ENCODE measurements at places on chromosomes 13 and 19.

- DNase-seq = no peak
These were observed 29.4 kb upstream of the NDFIP2 start for GRCh38 chr13:79451500-79451962.

- no peak for DNase-seq
These were observed 3.5 kb downstream of the KLK1 start for GRCh38 chr19:50820086-50820485.

- no peak for DNase-seq
These were observed 155.6 kb upstream of the RNF113B start for GRCh38 chr13:98332691-98333090.

GRCh38 chr13:46554951-46555350, 2.0 kb downstream of the LRCH1 start:
- no peak for DNase-seq

DNA sequence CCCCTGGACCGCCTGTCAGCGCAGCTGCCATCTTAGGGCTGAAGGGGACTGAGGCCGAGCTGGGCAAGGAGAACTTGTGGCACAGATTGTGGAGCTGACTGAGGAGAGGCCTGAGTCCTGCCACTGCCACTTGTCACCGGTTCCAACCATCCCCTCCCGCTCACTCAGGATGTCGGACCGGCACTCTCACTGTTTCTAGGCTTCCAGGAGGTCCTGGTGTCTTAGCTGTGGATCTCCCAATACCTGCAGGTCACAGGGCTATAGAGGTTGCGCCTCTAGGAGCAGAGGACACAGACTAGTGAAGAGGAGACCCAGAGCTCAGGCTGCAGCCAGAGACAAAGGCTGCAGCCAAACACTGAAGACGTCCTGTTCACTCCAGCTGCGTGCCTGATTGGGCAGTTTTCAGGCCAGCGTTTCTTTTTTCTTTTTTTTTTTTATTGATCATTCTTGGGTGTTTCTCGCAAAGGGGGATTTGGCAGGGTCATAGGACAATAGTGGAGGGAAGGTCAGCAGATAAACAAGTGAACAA, 15.3 kb upstream of the ZNF486 start:
- DNase-seq = no peak

DNA sequence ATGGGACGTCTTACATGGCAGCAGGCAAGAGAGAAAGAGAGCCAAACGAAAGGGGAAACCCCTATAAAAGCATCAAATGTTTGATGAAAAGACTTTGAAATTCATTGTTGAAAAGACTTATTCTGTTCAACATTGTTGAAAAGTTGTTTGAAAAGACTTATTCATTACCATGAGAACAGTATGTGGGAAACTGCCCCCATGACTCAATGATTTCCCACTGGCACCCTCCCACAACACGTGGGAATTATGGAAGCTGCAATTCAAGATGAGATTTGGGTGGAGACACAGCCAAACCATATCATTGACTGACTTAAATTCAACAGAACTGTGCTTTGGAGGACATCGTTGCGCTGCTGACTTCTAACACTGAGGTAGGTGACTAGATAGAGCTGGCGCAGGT, 48.0 kb upstream of the RCBTB2 start:
- no peak for DNase-seq

DNA sequence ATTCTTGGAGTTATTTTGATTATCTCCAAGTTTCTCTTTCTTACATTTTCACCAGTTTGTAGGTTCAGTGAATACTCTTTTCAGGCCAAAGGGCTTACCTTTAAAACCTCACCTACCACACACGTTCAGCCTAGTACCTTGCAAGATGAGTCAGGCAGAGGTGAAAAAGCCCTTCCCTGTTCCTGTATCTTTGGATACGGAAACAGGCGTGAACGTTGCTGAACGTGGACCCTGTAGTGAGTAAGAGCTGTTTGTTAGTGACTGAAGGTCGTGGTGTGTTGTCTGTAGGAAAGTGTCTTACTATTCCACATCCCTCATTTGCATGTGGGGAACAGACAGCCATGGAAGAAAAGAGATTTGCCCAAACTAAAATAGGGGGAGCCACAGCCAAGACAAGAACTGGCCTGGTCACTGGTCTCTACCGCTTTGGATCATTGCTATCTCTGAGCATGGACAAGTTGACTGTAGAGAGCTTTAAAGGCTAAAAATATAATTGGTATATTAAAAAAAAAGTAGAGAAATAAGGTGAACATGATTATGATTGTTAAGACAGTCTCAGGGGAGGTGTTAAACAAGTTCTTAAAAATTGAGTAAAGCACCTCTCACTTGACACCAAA, 3.5 kb downstream of the CEBPG start:
- no peak for DNase-seq

DNA sequence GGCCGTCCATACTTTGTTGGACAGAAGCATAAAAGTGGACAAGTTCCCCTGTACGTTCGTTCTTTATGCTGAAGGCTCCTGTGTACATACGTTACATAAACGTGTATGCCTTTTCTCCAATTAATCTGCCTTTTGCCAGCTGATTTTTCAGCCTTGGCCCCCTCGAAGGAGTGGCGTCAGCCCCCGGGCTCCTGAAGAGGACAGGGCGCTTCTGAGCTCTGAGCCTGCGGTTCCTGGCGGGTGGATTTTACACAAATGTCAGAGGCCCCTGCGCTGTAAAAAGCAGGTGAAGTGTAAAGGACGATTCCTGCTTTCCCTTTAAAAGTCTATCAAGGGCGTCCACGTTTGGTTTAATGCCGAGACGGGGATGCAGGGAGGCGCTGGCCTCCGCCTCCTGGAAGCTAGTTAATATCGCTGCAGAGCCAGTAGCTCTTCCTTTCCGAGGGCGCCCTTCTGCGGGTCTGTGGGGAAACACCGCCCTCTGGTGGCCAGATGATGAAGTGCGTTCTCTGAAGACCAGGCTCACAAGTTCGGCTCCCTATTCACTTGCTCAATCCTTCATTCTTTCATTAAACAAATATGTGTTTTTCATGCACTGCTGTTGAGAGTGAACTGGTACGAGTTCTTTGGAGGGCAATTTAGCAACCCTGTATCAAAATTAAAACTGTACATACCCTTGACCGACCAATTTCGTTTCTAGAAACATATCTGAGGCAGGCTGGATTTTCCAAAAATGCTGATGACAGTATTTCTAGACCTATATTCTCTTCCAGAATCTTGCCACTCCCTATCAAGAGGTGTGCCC, 62.0 kb downstream of the GPR12 start:
- peak; percentile 88 for DNase-seq

DNA sequence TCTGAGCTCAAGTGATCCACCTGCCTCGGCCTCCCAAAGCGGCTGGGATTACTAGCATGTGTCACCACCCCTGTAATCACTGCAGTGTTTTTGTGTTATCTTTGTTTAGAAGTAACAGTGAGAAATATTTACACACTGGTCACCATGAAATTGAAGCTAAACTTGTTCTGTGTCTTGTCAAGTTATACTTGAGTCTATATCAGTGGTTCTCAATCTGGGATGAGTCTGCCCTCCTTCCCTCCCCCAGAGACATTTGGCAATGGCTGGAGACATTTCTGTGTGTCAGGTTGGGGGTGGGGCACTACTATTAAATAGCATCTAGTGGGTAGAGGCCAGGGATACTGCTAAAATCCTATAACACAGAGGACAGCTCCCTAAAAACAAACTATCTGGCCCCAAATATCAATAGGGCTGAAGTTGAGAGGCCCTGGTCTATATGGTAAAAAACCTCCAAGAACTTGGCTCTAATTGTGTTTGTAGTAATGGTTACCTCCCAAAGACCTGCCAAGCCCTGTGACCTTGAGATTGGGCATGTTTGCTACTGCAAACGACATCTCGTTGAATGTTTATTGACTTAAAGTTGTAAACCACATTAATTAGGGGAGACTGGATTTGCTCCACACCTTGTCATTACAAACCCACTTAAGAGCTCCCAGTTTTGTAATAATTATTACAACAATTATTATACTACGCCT, 6.9 kb downstream of the CTU1 start:
- no peak for DNase-seq
